NCI-H524 treated with DMSO at 0.1 percent for 48 hours (cell line): ENCODE measurements at places on chromosomes 6 and 20.

GRCh38 chr6:56072856-56073255 is 174.5 kb downstream of the COL21A1 start:
- no peak for DNase-seq

- DNase-seq, result no peak
These were observed 498.2 kb upstream of the CITED2 start for GRCh38 chr6:139872665-139873064.

DNA sequence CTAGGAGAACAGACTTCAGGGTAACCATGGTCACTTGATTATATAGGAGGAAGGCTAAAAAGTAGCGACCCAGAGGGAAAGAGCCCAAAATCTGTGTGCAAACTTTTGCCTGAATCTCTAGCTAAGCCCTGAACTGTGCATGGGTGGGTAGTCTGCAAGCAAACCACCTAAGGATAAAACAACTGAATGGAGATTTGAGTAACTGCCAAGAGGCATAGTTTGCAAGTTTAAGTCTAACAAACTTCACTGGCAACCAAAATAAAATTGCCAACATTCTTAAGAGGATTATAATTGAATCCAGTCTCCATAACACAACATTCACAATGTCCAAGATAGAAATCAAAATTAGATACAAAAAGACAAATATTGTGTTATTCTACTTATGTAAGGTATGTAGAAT is 192.0 kb upstream of the PLN start:
- DNase-seq, result no peak

- DNase-seq, result no peak
These were observed 23.8 kb downstream of the JARID2 start for GRCh38 chr6:15269619-15270018.

GRCh38 chr20:52457826-52458225 is 266.2 kb upstream of the ZFP64 start:
- DNase-seq, result no peak

DNA sequence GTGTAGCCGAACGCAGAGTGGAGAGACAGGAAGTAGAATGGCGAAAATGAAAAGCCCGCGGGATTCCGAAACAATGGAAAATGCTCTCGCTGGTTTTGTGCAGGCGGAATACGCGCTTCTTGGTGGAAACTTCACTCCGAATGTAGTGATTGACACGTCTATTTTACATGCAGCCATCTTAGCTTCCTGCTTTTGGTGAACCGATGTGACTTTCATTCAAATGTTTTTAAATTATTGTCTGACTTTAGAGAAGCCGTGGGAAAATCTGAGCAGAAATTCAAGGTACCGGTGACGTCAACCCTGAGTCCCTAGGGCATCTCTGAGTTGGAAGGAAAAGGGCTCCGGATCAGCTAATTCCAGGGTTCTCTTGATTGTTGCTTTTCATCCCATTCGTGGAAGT is 11.4 kb downstream of the GPX5 start:
- DNase-seq, result no peak

DNA sequence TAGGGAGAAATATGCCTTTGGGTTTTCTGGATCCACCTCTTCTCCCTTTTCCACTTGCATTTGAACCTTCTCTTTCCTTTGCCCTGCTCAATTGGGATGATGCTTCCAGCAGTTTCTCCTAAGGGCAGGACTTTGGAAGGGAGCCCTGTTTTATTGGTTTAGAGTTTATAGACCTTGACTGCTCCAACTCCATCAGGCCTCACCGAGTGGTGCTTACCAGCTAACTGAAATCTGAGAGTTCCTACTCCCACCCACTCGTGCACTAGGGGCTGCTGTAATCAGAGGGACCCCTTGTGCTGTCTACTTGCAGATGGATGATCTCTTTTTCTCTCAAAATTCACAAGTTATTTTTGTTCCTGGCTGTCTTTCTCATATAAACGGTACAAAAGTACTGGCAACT is 121.3 kb upstream of the SLC22A16 start:
- no peak for DNase-seq

DNA sequence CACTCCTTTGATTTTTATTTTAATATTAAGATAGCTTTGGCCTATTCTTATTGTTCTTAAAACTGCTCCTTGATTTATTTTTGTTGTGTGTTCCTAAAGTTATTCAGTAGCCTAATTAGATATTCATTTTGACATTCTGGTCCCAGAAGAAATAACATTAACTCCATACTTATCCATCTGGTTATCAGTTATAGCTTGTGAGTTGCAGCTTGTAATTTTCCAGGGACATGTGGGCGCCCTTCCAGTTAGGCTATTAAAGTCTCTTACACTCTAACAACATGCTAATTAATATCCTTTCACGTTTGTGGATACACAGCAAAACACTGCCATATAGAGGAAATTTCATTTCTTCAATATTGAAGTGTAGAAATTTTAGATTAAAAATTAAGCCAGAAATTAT is 987.5 kb downstream of the HACE1 start:
- DNase-seq, result peak; percentile 66

DNA sequence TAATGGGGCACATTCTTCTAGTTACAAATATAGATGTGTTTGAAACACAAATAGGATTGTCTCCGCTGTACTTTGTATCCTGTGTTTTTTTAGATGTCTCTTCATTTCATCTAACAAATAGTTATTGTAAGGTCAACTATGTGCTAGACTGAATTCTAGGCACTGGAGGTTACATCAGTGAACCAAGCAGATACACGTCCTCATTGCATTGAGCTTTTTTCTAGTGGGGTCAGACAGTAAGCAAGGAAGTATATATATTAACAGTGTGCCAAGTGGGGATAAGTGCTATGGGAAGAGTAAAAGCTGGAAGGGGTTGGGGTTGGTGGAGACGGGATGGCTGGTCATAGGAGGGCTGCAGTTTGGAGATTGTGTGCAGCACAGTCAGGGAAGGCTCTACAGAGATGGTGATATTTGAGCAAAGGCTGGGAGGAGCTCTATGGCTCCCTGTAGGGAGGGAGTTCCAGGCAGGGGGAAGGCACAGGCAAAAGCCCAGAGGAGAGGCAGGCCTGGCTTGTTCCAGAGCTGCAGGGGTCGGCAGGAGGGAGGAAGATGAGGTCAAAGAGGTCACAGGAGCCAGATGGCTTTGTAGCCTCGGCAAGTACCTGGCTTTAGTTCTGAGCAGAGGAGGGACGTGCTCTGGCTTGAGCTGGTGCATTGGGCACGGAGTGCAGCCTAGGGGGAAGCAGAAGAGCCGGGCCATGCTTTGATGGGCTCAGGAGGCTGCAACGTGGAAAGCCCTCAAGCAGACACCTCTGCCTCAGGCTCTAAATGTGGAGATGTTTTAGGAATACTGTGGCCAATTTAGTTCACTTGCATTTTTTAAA is 152.3 kb downstream of the ZDHHC14 start:
- DNase-seq, result no peak

- DNase-seq, result no peak
These were observed 6.1 kb downstream of the CCDC167 start for GRCh38 chr6:37493661-37493995.

- no peak for DNase-seq
These were observed 31.2 kb downstream of the NUS1 start for GRCh38 chr6:117706504-117706903.

GRCh38 chr6:51283723-51284355 is 465.2 kb downstream of the TFAP2B start:
- DNase-seq, result no peak

- no peak for DNase-seq
These were observed 142.5 kb upstream of the SPACA1 start for GRCh38 chr6:87905101-87905641.

GRCh38 chr20:15387228-15387627 is 1049.8 kb upstream of the FLRT3 start:
- no peak for DNase-seq

DNA sequence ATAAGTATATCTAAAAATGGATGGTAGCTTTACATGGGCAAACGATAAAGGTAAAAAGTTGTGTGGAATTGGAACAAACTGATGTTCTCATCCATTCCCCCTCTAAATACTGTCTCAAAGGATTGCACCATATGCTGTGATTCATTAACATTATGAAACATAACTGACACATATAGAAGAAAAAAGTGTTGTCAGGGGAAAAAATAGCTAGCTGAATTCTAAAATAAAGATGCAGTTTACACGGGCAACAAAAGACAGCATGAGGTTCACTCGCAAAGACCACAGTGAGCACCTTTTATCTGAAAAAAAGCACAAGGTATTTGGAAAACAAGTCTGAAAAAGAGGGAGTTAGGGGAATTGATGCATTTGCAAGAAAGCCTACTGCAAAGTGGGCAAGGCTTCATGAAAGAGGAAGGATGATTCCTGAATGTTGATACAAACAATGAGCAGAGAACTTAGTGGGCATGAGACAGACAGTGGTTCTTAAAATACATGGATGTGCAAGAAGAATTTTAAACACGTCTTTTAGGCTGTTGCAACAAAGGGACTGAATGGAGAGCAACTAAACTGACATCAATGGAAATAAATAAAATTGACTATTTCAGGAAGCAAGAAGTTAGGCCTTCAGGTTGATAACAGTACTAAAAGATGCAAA is 280.9 kb downstream of the KIF16B start:
- no peak for DNase-seq

DNA sequence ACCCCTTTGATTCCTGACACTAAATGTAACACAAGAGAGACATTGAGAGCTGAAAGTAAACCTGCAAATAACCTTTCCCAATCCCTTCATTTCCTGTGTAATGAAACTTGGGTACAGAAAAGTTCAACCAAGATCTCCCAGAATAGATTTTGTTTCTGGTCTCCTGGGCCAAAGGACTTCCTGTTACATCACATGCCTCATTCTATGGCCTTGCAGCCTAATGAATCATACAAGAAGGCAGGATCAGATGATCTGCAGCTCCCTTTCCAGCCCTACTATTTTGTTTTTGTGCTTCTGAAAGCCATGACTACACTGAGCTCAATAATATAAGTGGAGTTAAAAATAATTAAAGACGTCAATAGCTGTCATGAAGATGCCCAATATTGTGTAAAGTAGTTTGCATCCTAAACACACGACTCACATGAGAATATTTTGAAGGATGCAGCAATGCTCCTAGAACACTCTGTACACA is 73.4 kb upstream of the NOX3 start:
- no peak for DNase-seq

- no peak for DNase-seq
These were observed 12.4 kb downstream of the PXMP4 start for GRCh38 chr20:33707668-33708067.

DNA sequence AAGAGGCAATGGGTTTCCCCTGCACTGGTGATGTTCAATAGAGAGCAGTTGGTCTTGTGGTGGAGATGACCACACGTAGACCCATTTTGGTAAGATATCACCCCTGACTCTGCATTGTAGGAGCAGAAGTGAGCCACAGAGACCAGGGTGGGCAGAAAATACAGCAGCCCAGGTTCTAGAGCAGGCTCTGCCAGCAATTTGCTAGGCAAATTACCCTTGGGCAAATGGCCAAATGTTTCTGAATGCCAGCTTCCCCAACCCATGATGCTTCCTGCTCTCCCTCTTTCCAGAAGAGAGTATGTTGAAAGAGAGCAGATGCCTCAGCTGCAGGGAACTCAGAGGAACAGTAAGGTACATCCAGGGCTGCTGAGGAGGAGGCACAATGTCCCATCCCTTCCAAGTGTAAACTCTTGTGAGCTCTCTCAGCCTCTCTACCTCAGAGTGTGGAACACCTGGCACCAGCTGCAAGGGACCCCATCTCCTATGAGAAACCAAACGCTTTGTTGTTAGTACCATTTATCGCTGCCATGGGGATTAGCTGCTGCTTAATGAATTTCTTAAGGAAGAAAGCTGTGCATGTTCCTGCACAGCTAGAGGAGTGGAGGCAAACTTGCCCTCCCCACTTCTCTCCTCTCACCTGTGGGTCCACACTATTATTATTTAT is 317.5 kb upstream of the MOCS1 start:
- peak; percentile 4 for DNase-seq

- DNase-seq, result no peak
These were observed 181.9 kb downstream of the GMDS start for GRCh38 chr6:2063547-2063946.

- no peak for DNase-seq
These were observed at the start of gene MAPK13 for GRCh38 chr6:36129941-36130666. Gene MAPK13 (plus strand): TSS chr6:36130513. CDS start chr6:36130583, 70 bp downstream.

- DNase-seq, result no peak
These were observed 59.0 kb downstream of the CLIC5 start for GRCh38 chr6:45956663-45957062.

DNA sequence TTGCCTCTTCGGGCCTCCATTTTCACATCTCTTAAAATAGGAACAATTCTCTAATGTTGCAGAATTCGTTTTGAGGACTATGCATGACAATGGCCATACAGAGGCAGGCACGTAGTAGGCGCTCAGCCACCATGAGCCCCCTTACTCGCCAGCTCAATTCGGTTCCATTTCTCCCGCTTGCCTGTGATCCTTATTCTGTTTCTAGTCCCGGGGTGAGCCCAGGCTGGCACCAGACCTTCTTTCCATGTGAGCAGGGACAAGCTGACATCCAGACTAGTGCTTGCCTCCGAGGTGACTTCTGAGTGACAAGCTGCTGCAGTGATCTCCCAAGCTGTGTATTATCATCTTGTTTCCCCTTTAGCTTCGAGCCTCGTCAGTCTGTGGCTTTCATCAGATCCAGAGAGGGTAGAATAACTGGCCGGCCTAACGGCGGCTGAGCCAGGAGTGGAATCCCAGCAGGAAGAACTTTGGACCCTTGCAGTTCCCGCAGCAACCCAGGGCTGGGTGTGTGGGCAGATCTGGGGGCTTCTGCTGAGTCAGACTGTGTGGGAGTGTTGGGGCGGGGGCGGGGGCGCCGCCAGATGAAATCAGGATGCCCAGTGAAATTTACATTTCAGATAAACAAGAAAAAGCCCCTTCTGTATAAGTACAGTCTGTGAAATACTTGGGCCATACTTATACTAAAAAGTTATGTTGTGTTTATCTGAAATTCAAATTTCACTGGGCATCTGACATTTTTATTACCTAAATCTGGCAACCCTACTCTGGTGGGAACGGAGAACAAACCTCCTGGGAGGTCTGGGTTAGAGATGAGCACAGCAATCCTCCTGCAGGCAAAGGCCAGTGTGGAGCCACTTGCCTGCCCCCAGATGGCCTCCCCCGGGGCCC is 10.9 kb downstream of the BANF2 start:
- peak; percentile 35 for DNase-seq

GRCh38 chr20:35307666-35308653 is 15.7 kb upstream of the FAM83C start:
- no peak for DNase-seq

- no peak for DNase-seq
These were observed 24.3 kb downstream of the TUBB2B start for GRCh38 chr6:3202999-3203696.

DNA sequence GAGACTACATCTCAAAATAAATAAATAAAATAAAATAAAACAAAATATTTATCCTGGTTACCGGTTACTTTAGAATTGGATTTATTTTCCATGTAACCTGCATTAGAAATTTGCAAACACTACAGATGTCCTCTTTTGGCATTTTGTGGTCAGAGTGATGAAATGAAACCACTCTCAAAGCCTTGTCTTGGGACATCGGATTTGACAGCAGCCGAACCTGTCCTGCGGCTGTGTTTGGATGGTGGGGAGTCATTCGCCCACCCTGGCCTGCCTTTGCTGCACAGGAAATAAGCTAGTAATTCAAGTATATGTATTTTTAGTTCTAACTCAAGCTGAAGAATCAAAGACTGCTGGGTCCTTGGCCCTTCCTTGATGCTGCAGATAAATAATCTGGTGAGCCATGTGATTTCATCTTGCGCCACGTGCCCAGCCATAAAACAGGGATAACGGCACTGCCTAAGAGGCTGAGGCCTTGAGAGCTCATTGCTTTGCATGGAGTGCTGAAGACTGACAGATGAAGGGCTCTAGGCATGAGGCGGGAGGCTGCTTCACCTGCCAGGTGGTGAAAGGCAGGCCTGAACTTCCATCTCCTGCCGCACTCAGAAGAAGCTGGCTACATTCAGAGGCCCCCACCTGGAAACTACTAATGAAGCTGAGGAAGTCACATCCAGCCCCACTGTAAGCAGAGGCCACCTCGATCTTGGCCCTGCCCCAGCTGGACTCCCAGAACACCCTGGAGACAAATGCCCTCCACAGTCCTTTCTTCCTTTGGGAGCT is 76.9 kb downstream of the NOL4L start:
- no peak for DNase-seq
